ENCODE measurements at places on chromosomes 12 and 14. TPM values are rescaled to one million over a fixed set of nuclear protein-coding genes. Genes with fewer than 3 reads are reported as not detected.

DNA sequence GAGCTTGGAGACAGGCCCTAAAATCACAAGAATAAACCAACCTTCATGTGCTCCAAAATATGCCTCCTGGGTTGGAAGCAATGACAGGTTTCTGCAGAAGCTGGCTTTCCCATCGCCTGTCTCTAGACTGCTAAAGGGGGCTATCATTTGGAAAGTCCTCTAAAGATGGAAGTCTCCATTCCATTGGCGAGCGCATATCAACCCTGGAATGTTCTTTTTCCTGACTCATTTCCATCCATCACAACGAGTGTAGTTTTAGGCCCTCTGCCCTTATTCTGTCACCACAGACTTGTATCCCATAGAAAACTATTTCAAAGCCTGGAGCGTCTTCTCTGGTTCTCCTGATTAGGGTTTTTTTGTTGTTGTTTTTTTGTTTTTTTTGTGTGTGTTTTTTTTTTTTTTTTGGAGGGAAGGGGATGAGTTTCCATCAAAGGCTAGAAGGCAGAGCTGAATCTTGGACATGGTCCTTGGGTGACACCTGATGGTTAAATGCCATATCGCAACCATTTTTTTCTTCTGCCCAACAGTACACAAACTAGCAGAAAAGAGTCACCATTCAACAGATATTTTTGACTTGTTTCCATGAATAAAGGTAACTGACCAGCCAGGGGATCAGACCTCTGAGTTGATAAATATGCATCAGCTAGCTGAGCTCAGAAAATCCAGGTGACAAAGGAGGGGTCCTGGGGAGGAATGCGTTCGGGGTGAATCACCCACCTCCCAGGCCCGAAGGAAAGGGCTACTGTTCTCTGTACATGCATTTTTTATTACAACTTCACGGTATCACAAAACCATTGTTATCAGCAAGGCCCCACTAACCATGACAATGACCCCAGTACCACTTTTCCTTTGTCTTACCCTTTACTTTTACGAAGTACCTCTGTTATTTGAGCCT, 40.5 kb downstream of the KCNA5 start:
- peak; percentile 71 for DNase-seq

DNA sequence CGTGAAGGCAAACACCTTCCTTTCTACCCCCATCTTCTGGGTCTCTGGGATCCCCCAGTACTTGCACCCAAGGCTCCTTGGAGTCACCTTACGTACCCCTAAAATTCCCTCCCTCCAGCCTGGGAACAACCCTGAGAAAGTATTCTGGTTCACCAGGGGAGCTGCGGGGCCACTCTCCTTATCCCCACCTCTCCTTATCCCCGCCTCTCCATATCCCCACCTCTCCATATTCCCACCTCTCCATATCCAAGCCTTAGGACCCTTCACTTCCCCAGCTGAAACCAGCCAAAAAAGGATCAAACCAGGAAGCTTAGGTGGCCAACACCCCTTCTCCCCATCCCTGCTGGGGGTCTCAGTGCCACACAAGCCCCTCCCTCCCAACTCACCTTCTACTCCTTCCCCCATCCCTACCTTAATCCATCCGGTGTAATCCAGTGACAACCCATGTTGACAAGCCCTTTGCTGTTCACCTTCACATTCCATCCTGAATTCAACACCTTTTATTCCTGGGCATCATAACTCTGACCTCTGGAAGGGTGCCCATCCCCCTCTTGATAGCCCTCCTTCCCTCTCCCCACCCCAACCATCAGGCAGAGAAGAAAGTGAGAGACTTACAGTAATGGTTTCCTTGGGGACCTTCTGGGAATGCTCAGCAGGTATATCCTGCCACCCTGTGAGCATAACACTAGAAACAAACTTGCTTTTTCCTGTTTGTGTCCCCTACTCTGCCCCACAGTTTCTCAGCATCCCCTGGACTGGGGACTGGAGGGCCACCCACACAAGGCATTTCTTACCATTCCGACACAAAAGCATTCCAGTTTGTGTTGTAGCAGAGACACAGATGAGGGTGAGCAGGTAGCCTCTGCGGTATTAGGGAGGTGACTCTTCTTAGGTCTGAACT, 1.6 kb upstream of the MSI1 start:
- DNase-seq = no peak

GRCh38 chr14:103343905-103344797, 10.1 kb downstream of the EIF5 start:
- no peak for DNase-seq

The ARL6IP4 gene
- polyA plus RNA-seq = 258 TPM

The LRRK2 gene
- polyA plus RNA-seq = 0.17 TPM

GRCh38 chr12:126083926-126084325, 1018.7 kb downstream of the AACS start:
- DNase-seq = no peak

The HCAR2 gene
- polyA plus RNA-seq = not detected

- no peak for DNase-seq
These were observed 27.2 kb upstream of the AP4S1 start for GRCh38 chr14:30998100-30998706.

- peak; percentile 41 for DNase-seq
These were observed 317.6 kb downstream of the DPF3 start for GRCh38 chr14:72576258-72576657.

Measured in IMR-90 (cell line).